ENCODE measurements at places on chromosomes 16 and 17.
A peak's percentile ranks its signal among the peaks of the same experiment; 100 is the strongest.

DNA sequence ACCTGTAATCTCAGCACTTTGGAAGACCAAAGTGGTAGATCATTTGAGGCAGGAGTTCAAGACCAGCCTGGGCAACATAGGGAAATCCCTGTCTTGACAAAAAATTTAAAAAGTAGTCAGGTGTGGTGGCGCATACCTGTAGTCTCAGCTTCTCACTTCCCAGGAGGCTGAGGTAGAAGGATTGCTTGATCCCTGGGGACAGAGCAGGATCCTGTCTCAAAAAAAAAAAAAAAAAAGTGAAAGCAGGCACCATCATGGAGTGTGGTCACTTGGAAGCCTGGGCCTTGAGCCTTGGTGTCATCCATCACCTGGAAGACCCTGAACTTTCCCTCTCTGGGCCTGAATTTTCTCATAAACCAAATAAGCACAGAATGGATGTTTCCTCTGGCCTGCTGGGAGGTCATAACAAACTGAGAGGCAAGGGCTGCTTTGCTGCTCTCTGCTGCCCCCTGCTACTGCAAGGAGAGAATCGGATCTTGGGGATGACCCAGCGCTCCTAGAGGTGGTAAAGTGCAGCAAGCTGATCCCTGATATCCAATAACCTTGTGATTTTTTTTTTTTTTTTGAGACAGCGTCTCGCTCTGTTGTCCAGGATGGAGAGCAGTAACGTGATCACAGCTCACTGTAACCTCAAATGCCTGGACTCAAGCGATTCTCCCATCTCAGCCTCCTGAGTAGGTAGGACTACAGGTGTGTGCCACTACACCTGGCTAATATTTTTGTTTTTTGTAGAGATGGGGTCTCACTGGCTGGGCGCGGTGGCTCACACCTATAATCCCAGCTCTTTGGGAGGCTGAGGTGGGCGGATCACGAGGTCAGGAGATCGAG is 75.9 kb upstream of the RNU2-1 start:
- DNase-seq: no peak

DNA sequence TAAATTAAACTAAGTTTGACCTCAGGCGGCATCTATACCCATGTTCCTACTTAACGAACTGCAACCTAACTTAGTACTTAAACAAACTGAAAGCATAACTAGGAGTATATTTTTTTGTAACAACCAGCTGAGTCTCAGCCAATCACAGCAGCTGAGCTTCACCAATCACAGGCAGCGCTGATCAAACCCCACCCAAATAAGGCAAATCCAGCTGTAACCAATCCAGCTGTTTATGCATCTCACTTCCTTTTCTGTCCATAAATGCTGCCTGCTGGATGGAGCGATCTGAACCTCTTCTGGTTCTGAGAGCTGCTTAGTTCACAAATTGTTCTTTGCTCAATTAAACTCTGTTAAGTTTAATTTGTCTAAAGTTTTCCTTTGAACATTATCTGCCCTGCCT is 131.3 kb downstream of the PMP22 start:
- no peak for DNase-seq

GRCh38 chr16:69040144-69040909 is 65.1 kb upstream of the HAS3 start:
- DNase-seq: no peak

- DNase-seq: peak; percentile 41
These were observed 62.1 kb downstream of the RMI2 start for GRCh38 chr16:11407047-11407982.

GRCh38 chr16:81558444-81559175 is 114.0 kb downstream of the CMIP start:
- DNase-seq: no peak

- DNase-seq: no peak
These were observed at the start of gene CYGB for GRCh38 chr17:76537578-76538280. Gene CYGB (minus strand): TSS chr17:76537709. CDS start chr17:76537542, 167 bp downstream.

DNA sequence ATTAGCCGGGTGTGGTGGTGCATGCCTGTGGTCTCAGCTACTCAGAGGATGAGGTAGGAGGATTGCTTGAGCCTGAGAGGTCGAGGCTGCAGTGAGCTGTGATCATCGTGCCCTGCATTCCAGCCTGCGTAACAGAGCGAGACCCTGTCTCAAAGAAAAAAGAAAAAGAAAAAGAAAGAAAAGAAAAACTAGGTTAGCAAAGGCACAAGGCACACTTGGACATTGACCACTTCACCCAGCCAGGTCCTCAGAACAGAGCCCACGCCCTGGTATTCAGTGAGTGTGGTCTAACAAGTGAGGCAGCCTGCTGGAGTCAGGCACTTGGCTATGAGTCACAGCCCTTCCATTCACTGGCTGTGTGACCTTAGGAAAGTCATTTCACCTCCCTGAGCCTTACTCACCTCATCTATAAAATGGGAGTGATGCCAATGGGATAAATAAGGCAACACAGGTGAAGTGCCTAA is 10.4 kb downstream of the MILR1 start:
- no peak for DNase-seq

DNA sequence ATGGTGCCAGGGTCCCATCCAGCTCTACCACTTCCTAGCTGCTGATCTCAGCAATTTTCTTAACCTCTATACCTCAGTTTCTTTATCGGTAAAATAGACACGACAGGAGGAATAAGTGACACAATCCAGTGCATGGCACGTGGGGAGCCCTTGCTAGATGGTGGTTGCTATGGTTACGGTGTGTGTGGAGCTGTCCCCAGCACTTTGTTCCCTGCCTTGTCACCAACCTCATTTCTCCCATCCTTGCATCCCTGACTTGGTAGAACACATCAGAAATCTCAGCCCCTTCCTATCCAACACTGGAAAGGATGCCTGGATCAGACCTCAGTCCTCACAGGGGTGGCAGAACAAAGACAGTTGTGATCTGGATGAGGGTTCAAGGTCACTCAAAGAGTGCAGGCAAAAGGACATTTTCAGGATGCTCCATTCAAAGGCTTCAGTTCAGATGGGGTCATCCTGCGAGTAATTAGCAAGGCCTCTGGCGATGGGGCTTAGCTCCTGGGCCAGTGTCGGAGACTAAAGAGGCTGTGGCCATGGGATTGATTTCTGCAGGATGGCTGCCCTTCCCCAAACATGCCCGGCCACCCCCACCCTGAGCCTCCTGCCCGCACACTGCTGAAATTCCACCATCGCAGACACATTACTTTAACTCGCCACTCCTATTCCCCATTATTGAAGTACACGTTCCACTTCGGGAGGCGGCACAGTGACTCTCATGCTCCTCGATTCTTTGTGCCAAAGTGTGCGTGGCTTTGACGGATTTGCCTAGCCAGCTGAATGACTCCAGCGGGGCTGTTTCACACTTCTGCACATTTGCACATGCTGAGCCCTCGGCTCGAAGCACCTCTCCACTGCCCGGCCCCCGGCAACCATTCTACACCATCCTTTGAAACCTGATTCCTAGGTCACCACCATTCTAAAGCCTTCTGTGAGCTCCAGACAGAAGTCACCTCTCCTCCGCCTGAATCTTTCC is 40.3 kb downstream of the WNT3 start:
- no peak for DNase-seq

- DNase-seq: no peak
These were observed 15.3 kb upstream of the TNS4 start for GRCh38 chr17:40516581-40517285.

DNA sequence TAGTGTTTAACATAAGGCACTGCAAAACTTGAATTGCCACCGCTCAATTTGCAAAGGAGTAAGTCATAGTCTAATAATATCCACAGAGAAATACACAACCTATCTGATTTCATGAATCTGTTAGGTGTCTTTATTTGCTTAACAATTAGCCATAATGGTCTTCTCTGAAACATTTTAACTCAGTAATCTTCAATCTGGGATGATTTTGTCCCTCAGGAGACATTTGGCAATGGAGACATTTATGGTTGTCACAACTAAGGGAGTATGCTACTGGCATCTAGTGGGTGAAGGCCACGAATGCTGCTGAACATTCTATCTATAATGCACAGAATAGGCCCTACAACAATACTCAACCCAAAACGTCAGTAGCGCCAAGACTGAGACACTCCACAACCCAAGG is 4.3 kb downstream of the UBE2G1 start:
- DNase-seq: no peak

DNA sequence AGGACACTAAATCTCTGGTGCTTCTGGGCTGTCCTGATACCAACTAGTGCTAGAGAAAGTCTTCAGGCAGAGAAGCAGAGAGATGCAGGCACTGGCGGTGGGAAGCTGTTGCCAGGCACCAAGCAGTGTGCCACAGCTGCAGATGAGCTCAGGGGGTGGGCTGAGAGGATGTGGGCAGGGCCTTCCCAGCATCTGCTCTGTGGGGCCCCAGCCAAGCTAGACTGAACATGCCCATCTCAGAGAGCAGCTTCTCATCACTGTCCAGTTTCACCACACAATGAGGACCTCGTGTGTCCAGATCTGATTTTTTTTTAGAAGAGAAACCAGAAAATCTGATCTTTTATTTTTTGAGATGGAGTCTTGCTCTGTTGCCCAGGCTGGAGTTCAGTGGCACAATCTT is 17.1 kb downstream of the PSKH1 start:
- no peak for DNase-seq

DNA sequence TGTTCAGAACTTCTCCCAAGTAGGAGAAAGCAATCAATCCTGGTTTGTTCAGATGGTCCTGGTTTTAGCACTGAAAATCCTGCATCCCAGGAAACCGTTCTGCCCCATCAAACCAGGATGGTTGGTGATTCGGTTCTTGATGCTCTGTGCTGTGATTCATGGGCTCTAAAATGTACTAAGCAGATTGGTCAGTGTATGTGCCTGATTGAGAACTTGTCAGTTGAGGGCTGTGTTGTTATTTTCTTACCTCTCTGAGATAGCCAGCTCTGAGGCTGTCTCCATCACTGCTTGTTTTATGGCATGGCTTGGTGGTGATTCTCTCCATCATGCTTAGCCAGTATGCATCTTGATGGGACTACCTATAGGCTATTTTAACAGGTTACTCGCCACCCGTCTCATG is 246.9 kb upstream of the RBFOX1 start:
- no peak for DNase-seq

GRCh38 chr17:10420811-10421210 is 939 bp downstream of the MYH8 start:
- DNase-seq: no peak

GRCh38 chr17:40326014-40326831 is 17.2 kb downstream of the RARA start:
- no peak for DNase-seq

GRCh38 chr17:57906910-57907309 is 48.3 kb downstream of the CUEDC1 start:
- DNase-seq: no peak

- DNase-seq: no peak
These were observed 9.8 kb upstream of the MED11 start for GRCh38 chr17:4721203-4722135.

DNA sequence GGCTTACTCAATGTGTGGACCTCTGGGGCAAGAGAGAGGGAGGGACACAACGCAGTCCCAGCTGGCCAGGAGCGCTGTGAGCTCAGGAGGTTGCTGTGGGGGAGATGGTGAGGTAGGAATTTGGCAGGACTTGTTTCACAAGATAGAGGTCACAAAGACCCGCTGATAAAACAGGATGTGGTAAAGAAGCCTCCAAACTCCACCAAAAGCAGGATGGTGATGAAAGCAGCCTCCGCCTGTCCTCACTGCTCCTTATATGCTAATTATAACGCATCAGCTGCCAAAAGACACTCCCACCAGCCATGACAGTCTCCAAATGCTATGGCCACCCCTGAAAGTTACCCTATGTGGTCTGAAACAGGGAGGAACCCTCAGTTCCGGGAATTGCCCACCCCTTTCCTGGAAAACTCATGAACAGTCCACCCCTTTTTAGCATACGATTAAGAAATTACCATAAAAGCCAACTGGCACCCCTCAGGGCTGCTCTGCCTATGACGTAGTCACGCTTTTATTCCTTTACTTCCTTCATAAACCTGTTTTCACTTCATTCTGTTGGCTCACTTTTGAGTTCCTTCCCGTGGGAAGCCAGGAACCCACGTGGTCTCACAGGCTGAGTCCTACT is 5.3 kb upstream of the EIF4A3 start:
- no peak for DNase-seq

DNA sequence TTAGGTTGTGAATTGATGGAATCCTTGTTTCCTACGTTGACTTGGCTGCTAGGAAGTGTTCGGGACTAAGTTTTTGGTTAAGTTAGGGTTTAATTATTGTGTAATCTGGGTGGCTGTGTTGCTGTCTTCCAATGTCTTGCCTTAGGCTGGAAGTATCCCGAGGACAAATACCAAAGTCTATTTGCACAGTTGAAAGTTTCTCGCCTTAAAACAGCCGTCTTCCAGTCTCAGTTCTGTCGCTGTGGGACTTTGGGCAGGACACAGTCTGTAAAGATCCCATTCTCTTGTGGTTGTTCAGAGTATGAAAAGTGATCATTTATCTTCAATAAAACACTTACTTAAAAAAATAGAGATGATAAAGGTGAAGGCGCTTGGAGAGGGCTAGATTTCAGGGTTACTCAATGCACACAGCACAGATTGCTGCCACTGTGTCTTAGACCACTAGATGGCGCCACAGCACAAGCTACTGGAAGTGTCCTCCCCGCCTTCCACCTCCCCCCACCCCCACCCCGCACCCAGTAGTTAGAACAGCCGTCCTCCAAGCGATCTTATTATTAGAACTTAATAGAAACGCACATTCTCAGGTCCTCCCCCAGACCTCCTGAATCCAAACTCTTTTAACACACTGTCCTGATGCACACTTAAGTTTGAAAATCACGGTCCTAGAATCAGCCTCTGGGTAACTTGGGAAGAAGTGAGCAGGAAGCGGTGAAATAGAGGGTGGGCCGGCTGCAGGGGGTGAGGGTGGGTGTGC is 45.8 kb downstream of the AKAP1 start:
- peak; percentile 62 for DNase-seq

DNA sequence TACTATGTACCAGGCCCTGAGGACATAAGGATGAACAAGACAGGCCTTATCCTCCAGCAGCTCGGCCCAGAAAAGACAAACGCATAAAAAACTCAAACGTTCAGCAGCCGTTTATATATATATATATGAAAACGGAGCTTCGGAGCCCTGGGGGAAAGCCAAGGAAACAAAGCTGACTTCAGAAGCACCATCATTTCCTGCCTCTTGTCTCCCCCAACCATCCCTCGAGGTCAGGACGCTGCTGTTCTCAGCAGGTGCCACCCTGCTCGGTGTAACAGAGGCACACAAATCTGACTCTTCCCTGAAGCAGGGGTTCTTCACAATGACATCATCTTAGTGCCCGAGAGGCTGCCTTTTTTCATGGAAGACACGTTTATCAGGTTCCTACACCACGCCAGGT is 146.9 kb downstream of the ZNF423 start:
- no peak for DNase-seq

GRCh38 chr17:42891539-42892152 is 9.0 kb upstream of the G6PC1 start:
- DNase-seq: no peak

DNA sequence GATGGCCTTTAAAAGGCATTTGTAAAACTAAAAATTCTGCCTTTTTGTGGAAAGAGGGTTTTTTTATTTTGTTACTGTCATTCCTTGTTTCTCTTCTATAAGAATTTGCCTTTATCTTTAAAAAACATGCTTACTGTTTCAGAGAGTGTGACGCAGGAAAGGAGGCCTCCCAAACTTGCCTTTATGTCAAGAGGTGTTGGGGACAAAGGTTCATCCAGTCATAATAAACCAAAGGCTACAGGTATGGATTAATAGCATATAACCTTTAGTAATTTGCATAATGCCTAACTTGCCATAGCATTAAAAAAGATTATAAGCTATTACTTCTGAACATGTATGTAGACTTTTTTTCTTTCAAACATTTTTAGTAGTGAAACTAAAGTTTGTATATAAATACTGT is 34.2 kb downstream of the CYLD start:
- DNase-seq: no peak
